Activated T-cell treated with anti-CD3 and anti-CD28 coated beads, Interleukin-2, amount 50 U/mL, for 4 hours (primary cell): ENCODE measurements at places on chromosomes 1 and 21. TPM values are rescaled to one million over a fixed set of nuclear protein-coding genes. Genes with fewer than 3 reads are reported as not detected.

Gene CHI3L1
- not detected for total RNA-seq

Gene PTAFR
- total RNA-seq: 1.3 TPM

Gene KRTAP10-9
- total RNA-seq: not detected

Gene C4BPB
- 0.27 TPM for total RNA-seq

Gene GPR89B
- 15.6 TPM for total RNA-seq

Gene MTARC2
- total RNA-seq: not detected

Gene IGSF5
- total RNA-seq: not detected

Gene CD1E
- not detected for total RNA-seq

Gene CD2
- 393 TPM for total RNA-seq

Gene VSIG8
- not detected for total RNA-seq

Gene GJA8
- not detected for total RNA-seq

Gene OR6K3
- not detected for total RNA-seq

Gene ASTN1
- total RNA-seq: not detected

Gene CYP4X1
- not detected for total RNA-seq

Gene ANKRD45
- total RNA-seq: not detected

Gene DCST1
- not detected for total RNA-seq

Gene ADAMTS5
- not detected for total RNA-seq

Gene PDPN
- total RNA-seq: 0.46 TPM

Gene PADI4
- total RNA-seq: 0.66 TPM

Gene FMO4
- total RNA-seq: 1.8 TPM
